ENCODE measurements at places on chromosomes 16 and 17.

- no peak for DNase-seq
Measured at GRCh38 chr16:31376705-31377104, 16.4 kb upstream of the ITGAD start.

GRCh38 chr17:75615301-75615700 is 17.9 kb upstream of the SMIM5 start:
- no peak for DNase-seq

DNA sequence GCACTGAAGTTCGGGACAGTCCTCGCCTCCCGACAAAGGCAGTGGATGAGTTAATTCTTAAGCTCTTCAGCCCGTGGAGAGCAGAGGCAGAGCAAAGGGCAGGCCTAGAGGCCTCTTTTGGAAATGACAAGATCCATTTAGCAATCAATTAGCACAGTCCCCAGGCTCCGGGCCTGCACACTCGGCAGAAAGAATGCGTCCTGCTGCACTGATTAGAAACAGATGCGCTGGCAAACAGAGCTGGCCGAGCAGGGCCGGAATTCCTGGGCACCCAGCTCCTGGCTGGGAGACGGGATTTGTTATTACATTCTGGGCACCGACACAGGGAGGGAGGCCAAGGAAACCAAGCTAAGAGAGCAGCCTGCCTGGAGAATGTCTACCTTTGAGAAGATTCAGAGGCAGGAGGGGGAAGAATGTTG is 162.9 kb downstream of the COPRS start:
- peak; percentile 64 for DNase-seq

DNA sequence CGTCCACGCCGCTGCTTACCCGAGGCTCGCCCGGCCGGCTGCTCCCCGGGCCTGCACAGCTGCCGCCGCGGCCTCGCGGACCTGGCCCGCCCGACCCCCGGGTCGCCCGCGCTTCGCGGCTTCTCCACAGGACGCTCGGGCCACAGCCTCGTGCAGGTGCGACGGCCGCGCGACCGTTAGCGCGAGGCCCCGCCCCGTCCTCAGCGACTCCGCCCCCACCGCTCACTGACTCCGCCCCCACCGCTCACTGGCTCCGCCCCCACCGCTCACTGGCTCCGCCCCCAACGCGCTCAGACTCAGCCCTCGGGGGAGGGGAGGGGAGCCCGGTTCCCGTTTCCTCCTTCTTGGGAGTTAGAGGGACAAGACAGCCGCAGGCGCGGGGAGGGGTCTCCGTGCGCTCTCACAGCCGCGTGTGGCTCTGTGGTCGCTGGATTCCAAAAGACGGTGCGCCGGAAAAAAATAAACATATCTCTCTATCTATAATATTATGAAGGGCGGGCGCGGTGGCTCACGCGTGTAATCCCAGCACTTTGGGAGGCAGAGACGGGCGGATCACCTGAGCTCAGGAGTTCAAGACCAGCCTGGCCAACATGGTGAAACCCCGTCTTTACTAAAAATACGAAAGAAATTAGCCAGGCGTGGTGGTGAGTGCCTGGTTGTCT is at the start of gene MEIOB:
MEIOB (minus strand) TSS at position 191 of the 662 bp plus-strand sequence. CDS start 3,989 bp downstream, outside the sequence.
- no peak for DNase-seq

- DNase-seq: peak; percentile 85
Measured at GRCh38 chr16:53083119-53083518, 28.3 kb downstream of the CHD9 start.

GRCh38 chr16:68402748-68403040 is 45.6 kb downstream of the SMPD3 start:
- DNase-seq: no peak

GRCh38 chr16:69311533-69312387 is 610 bp downstream of the VPS4A start:
- peak; percentile 27 for DNase-seq
